ENCODE measurements at places on chromosomes 7 and 10.

- no peak for DNase-seq
Observed at GRCh38 chr7:140570120-140570519, 70.5 kb downstream of the DENND2A start.

- no peak for DNase-seq
Observed at GRCh38 chr7:104231054-104232046, 23.5 kb upstream of the ORC5 start.

GRCh38 chr10:122113945-122114747 lies 125.2 kb downstream of the TACC2 start:
- no peak for DNase-seq

- DNase-seq: no peak
Observed at GRCh38 chr7:158590181-158590530, 2.5 kb upstream of the PTPRN2 start.

- no peak for DNase-seq
Observed at GRCh38 chr7:18426564-18427226, 68.9 kb upstream of the HDAC9 start.
